ENCODE measurements at places on chromosomes 2 and 18.

- no peak for DNase-seq
Observed at GRCh38 chr2:237359894-237360780, 53.8 kb downstream of the COL6A3 start.

DNA sequence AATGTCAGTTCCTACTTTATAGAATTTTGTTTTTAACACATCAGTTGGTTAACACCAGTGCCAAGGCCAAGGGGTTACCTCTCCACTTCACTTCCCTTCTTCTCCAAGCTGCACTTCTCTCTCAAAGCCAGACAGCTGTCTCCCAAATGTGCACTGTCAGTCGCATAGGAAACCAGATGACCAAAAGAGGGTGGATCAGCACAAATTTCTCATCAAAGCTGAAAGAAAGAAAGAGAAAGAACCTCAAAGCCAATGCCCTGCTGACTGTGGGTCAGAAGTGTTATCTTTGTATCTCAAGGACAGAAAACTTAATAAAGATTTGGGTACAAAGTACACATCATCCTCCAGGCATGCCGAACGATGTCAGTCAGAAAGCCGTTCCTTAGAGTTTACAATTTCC, 32.2 kb downstream of the SPATS2L start:
- DNase-seq = no peak

GRCh38 chr2:182920631-182921056, 54.2 kb upstream of the FRZB start:
- no peak for DNase-seq

DNA sequence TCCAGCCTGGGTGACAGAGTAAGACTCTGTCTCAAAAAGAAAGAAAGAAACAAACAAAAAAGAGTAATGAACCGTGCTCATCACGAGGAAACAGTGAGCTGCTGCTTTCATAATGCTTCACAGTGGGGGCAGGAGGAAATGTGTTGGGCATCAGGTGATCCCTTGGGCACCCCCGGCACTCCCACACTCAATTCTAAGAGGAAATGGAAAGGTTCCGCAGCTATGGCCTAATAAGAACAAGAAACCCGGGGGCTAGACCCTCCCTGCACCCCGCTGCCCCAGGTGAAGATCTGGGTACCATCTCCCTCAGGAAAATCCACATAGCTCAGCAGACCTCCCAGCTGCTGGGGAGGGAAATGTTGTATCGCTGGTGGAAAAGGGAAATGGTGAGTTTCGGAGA, 118.9 kb downstream of the LPIN1 start:
- no peak for DNase-seq

- no peak for DNase-seq
Observed at GRCh38 chr2:9656270-9656766, 25.5 kb upstream of the YWHAQ start.

GRCh38 chr2:444937-445884, 157.3 kb upstream of the ALKAL2 start:
- DNase-seq = no peak

DNA sequence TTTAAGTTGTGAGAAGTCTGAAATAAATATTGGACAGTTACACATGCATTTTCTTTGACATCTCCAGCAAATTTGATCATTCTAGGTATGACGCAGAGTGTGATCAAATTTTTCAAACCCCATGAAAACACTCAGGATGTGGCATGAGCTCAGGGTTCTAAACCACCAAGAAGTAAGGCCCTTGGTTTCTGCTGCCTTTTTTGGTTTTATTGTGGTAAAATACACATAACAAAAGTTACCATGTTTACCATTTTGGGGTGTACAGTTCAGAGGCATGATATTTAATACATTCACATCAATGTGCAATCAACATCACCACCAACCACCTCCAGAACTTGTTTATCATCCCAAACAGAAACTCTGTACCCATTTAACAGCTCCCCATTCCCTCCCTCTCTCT, 64.3 kb upstream of the TTN start:
- DNase-seq = no peak

DNA sequence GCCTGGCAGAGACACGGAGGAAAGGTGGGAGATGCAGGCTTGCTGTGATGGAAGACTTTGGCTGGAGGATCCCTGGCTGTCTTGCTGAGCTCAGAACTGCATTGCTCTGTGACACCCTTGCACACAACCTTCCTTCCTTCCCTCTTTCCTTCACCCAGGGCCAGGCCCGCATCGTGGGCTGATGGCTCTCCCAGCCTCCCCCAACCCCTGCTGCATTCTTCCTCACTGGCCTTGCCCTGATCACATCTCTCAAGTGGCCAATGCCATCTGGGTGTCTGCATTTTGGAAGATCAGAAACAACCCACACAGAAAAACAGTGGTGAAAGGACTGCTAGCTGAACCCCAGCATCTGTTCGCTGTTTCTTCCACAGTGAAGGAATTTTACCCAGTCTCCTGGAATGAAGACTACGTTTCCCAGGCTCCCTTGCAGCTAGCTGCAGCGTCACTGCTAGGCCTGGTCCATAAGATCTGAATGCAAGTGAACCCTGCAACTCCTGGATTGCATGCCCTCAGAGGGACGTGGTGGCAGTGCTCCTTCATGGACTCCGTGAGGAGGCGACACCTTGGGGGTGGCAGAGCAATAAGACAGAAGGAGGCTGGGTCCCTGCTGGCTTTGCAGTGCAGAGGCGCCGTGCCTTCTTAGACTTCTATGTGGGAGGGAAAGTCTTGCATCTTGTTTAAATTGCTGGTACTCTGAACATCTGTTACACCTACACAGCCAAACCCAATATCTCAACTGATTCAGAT, 78.9 kb upstream of the YWHAQ start:
- no peak for DNase-seq

DNA sequence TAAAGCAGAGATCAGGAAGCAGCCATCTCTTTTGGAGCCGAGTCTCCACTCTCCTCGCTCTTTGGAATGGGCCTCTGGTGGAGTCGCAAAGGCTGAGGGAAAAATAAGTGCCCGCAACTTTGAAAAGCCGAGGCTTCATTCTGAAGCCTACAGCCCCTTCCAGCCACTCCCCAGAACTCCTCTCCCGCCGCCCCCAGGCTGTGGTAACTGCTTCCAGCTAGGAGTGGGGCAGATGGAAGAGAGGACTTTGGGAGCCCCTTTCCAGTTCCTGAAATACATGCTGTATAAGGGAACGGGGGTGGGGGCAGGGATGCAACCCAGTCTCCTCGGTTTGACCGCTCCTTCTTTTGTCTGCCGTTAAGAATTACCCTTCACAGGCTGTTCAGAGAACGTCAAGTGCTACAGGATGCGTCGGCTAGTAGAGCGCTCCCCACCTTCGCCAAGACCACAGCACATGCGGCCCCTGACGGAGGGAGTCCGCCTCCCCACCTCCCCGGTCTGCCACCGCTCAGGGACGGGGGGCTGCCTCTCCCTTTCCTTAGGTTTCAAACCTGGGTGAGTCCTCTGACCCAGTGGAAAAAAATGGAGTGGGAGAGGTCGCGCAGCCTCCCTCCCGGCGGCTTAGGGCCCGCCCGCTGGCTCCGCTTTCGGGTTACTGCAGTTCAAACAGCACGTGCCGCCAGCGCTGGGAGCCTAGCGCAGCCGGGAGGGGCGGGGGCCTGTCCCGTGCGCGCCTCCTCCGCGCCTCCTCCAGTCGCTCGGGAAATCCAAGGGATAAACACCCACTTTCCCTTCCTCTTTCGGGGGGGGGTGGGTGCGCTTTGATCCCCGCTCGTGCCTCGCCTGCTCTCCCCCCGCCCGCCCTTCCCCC, 4.9 kb downstream of the CYP26B1 start:
- DNase-seq = peak; percentile 67

- no peak for DNase-seq
Observed at GRCh38 chr2:183684686-183685085, 560.4 kb downstream of the NUP35 start.

GRCh38 chr2:228038967-228039366, 142.5 kb downstream of the SPHKAP start:
- no peak for DNase-seq

GRCh38 chr2:38533180-38533579, 69.5 kb downstream of the HNRNPLL start:
- DNase-seq = no peak

DNA sequence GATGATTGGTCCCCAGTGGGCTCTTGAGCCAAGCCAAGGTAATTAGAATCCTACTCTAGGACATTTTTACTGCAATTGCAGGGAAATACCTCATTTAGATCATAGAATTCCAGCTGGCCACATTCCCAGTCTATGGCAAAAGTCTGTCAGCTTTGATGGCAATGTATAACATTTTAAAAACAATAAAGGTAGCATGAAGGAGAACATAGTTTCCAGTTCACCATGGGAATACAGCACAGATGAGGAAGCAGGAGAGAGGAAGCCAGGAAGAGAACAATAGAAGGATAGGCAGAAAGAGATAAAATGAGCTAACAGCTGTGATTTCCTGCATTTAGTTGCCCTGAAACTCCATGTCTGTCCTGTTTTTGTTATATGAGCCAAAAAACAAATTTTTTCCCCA, 897.3 kb upstream of the DDX18 start:
- DNase-seq = no peak

- DNase-seq = no peak
Observed at GRCh38 chr2:181318504-181319280, 138.5 kb upstream of the ITGA4 start.

DNA sequence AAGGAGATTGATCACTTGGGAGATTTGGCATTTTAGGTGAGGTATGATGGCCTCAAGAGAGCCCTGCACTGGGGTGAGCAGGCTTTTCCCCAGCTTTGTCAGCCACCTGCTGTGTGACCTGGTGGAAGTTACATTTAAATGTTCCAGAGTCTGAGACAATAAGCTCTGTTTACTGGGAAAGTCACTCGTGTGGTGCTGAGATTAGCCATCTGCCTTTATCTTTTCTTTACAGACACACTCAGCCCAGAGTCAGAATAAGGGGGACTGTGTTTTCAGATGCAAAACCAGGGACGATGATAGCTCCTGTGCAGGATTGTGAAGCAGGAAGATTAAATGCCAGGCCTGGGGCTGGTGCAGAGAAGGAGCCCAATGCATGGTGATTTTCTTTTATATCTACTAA, 47.9 kb downstream of the SH3RF3 start:
- DNase-seq = no peak
